Activated T-cell treated with anti-CD3 and anti-CD28 coated beads, Interleukin-2, amount 50 U/mL, for 4 hours (primary cell): ENCODE measurements at places on chromosomes 3 and 15. TPM values are rescaled to one million over a fixed set of nuclear protein-coding genes. Genes with fewer than 3 reads are reported as not detected.

The STRC gene
- total RNA-seq = 0.13 TPM

The GP5 gene
- 0.18 TPM for total RNA-seq

The NECTIN3 gene
- 2.4 TPM for total RNA-seq

The GHSR gene
- total RNA-seq = not detected

The EHD4 gene
- total RNA-seq = 25.7 TPM

DNA sequence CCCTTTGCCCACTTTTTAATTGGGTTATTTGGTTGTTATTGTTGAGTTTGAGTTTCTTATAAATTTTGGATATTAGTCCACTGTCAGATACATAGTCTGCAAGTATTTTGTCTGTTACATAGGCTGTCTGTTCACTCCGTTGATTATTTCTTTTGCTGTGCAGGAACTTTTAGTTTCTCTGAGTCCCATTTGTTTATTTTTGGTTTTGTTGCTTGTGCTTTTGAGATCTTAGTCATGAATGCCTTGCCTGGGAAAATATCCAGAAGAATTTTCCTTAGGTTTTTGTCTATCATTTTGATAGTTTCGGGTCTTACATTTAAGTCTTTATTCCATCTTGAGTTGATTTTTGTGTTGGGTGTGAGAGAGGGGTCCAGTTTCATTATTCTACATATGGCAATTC is 254.5 kb downstream of the NLGN1 start:
- DNase-seq = no peak

- no peak for DNase-seq
These were observed 14.2 kb downstream of the ATXN7 start for GRCh38 chr3:63877737-63878393.

DNA sequence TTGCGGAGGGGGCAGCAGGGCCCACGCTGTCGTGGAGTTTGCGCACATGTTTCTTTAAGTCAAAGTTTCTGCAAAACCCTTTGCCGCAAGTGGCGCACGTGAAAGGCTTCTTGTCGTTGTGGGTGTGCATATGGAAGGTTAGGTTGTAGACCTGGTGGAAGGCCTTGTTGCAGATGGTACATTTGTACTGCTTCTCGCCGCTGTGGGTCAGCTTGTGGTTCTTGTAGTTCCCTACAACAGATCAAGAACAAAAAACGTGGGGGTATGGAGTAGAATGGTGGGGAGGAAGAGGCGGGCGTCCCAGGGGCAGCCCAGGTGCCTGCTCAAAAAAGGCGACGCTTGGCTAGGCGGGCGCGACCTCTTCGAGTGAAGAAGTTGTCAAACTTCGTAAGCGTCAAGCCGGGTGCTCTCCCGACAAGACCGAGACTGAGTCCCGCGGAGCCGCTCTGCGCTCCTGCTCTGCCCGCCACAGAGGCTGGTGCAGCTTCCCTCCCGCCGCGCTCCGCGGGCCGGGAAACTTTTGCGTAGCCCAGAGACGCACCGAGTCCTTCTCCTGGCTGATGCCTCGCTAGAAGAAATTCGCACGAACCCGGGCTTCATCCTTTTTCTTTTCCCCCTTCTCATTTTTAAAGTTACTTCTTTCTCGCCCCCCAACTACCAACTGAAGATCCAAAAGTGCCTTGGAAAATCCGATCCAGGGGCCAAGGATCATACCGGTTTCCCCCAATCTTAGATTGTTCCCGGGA is 3.1 kb downstream of the FEZF2 start:
- DNase-seq = no peak

DNA sequence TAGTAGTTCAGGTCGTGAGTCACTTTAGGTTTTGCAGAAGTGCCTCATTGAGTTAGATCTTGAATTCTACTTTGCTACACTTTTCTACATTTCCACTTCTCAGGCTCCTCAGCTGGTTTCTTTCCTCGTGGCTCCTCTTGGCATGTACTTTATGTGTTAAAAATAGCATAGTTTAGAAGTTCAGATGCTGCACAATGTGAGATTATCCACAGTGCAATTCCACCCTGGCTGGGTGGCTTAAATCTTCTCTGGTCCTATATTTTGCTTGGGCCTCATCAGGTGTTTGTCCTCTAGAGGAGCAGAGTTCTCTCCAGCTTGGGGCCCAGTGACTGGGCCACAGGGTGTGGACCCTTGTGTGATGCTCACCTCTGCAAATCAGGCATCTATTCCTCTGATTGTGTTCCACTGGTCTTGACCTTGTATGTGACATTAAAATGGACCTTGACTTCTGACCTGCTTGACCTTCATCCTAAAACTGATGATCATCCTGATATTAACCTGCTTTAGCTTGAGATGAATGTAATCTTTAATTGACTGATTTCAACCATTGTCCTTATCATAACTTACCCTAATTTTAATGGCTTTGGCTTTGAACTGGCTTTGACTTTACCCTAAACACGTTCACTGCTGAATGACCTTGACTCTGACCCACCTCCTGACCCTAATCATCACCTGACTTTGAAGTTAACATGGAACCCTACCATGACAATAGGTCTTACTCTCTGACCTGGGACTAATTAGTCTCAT is 63.9 kb upstream of the ACAD9 start:
- no peak for DNase-seq

DNA sequence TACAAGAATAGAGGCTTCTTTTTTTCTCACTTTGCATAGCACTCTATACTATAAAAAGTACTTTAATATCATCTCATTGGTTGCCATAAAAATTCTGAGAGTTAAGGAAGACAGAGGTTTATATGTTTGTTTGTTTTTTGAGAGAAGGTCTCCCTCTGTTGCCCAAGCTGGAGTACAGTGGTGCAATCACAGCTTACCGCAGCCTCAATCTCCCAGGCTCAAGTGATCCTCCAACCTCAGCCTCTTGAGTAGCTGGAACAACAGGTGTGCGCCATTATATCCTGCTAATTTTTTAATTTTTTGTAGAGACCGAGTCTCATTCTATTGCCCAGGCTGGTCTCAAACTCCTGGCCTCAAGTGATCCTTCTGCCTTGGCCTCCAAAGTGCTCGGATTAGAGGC is 250.2 kb downstream of the LPP start:
- no peak for DNase-seq

GRCh38 chr3:65201926-65202325 is 514.1 kb upstream of the ADAMTS9 start:
- DNase-seq = no peak

GRCh38 chr15:77430213-77430612 is 9.5 kb downstream of the HMG20A start:
- DNase-seq = no peak
